Activated T-cell treated with anti-CD3 and anti-CD28 coated beads, Interleukin-2, amount 50 U/mL, for 48 hours (primary cell): ENCODE measurements at places on chromosomes 6 and 20.

- no peak for DNase-seq
These were observed 52.7 kb upstream of the FRMD1 start for GRCh38 chr6:168131464-168132415.

GRCh38 chr20:35120012-35120701 lies 27.0 kb downstream of the EDEM2 start:
- no peak for DNase-seq

GRCh38 chr6:53043581-53043980 lies 21.6 kb upstream of the FBXO9 start:
- no peak for DNase-seq

- no peak for DNase-seq
These were observed 170.4 kb upstream of the SPTLC3 start for GRCh38 chr20:12838261-12838866.

DNA sequence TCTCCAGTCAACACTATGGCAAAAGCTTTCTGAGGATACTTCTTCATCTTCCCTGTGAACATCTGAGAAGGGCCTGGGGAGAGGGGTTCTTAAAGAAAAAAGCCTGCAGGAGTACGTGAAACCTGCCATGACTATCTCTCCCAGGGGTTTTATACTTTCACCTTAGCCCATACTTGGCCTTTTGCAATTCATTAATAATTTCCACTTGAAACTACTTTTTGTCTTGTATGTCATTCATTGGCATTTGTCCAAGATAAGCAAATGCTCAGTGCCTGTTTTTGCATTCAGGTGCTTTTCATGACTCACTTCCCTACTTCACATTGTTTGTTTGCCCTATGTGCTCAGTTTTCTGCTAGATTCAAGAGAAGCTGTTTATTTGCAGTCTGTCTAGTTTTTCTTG lies 580.3 kb upstream of the GJE1 start:
- DNase-seq, result no peak

DNA sequence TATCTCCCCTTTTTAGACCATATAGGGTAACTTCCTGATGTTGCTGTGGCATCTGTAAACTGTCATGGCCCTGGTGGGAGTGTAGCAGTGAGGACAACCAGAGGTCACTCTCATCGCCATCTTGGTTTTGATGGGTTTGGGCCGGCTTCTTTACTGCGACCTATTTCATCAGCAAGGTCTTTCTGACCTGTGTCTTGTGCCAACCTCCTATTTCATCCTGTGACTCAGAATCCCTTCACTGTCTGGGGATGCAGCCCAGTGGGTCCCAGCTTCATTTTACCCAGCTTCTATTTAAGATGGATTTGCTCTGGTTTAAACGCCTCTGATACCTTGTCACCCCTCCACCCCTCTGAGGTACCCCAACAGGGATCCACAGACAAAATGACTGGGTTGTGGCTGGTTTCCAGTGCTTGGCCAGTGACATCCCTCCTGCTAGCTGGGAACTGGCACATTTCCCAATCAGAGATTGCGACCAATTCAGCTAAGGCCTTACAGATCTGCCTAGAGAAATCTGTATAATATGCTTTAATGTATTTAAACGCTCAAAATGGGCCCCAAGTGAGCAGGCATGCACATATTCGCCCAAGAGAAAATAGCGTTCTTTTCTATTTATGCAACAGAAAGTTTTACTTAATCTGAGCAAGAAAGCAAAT lies 315.6 kb upstream of the QKI start:
- DNase-seq, result no peak

DNA sequence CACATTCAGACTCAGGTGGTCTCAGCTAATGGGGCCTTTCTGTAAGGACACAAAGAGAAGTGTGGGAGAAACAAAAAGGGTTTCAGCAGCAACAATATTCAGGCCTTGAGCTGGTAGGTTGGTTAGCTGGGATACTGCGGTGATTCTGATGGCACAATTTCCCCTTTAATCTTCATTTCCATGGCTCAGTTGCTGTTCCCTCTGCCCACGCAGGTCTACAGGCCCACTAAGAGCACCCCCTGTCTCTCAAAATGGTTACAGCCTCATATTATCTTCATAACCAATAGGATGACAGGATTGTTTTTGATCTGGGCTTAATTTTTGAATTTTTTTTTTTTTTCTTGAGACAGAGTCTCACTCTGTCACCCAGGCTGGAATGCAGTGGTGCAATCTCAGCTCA lies 48.9 kb downstream of the MYB start:
- DNase-seq, result no peak

DNA sequence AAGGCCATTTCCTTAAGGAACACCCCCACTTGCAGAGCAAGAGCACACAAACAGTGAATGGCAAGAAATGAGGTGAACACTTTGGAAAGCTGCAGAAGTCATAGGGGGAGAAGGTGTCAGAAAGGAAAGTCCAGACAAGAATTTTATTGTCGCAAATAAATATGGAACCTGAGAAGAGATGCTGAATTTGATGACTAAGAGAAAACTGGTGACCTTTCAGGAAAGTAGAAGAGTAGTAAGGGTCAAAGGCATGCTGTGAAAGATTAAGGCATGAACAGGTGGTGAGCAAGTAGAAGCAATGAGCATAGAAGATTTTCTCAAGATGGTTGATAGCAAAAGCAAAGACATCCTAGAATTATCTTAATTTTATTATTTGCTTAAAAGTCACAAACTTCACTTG lies 194.2 kb downstream of the KCNQ5 start:
- no peak for DNase-seq

- DNase-seq, result no peak
These were observed 205.6 kb downstream of the SYNDIG1 start for GRCh38 chr20:24674921-24675605.
